ENCODE measurements at places on chromosomes 6 and 20. TPM values are rescaled to one million over a fixed set of nuclear protein-coding genes. Genes with fewer than 3 reads are reported as not detected.

TREML2 gene
- total RNA-seq = not detected

CAP2 gene
- total RNA-seq = 0.87 TPM

MAS1 gene
- total RNA-seq = not detected

PROKR2 gene
- total RNA-seq = not detected

SYNE1 gene
- 39.0 TPM for total RNA-seq

ANKRD66 gene
- total RNA-seq = not detected

TBXT gene
- not detected for total RNA-seq

PPDPF gene
- 16.3 TPM for total RNA-seq

- no peak for DNase-seq
These were observed 203.9 kb upstream of the PRDM1 start for GRCh38 chr6:105882121-105882803.

- DNase-seq = no peak
These were observed 41.7 kb downstream of the ZMYND8 start for GRCh38 chr20:47314647-47315338.

- no peak for DNase-seq
These were observed 26.1 kb upstream of the KLHL31 start for GRCh38 chr6:53691667-53692133.

DNA sequence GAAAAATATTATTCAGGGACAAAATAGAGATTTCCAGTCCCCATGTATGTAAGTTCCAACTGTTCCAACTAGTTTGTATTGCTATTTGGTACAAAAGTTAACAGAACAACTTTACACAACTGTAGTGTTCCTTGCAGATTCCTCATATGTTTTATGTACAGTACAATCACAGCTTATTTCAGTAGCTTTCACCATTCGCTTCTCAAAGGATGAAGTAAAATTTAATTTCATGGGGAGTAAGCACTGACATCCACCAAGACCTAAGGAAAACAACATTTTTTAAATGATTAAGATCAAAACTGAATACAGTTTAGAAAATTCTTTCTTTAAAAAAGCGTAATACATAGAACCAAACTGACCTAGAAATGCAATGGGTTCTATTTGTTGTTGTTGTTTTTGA, 24.6 kb downstream of the ZNF217 start:
- DNase-seq = no peak

GRCh38 chr20:62734881-62735280, 26.2 kb downstream of the NTSR1 start:
- DNase-seq = no peak

- peak; percentile 54 for DNase-seq
These were observed 11.5 kb upstream of the CCDC170 start for GRCh38 chr6:151482290-151482689.

- no peak for DNase-seq
These were observed 13.4 kb downstream of the CCDC167 start for GRCh38 chr6:37486121-37486839.

DNA sequence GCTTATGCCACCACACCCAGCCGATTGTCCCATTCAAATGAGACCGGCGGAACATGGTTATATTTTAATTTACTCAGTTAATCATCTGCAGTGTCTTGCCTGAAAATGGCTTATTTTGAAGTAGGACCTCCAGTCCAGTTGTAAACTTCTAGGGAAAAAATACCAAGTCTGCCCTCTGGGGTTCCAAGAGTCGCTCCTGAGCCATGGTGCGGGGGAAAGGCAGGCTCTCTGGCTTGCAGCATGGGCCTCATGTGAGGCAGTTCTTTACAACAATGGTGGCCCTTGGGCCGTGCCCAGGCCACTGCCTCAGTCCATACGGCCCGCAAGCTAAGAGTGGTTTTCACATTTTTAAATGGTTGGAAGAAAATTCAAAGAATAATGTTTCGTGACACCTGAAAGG, 62.7 kb upstream of the XRN2 start:
- DNase-seq = no peak

GRCh38 chr6:34664256-34664971, 32.2 kb downstream of the ILRUN start:
- DNase-seq = peak; percentile 59

DNA sequence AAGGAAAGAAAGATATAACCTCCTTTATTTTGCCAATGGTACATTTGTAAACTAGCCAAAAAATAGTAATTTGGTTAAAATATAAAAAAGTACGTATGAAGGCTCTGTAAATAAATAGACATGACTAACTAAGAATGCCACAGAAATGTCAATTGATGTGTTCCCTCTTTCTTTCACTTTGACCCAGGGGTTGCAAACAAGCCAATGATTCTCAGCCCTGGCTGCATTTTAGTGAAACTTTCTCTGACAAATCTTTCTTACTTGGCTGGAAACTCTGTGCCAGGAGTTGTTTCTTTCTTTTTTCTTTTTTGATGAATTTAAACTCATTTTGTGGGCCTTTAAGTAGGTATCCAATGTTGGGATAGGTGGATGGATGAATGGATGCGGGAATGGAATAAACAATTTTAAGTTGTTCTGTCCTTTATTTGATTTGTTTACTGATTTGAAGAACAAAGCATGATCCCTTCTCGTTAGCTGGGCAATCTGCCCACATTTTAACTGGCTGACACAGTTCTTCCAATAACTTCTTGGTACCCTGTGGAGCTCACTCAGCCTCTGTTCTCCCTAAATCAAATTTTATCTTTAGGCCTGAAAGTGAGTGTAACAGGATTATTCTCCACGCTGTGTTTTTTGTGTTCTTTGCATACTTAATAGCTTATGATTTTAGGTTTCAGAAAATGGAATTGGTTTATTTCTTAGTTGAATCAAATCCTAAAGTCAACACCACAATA, 58.6 kb upstream of the GCLC start:
- no peak for DNase-seq

- DNase-seq = no peak
These were observed 76.9 kb downstream of the PLCG1 start for GRCh38 chr20:41214202-41214601.

- no peak for DNase-seq
These were observed 90.4 kb downstream of the SLC23A2 start for GRCh38 chr20:4910951-4911350.

- no peak for DNase-seq
These were observed 210.5 kb upstream of the SHLD1 start for GRCh38 chr20:5539691-5540090.

DNA sequence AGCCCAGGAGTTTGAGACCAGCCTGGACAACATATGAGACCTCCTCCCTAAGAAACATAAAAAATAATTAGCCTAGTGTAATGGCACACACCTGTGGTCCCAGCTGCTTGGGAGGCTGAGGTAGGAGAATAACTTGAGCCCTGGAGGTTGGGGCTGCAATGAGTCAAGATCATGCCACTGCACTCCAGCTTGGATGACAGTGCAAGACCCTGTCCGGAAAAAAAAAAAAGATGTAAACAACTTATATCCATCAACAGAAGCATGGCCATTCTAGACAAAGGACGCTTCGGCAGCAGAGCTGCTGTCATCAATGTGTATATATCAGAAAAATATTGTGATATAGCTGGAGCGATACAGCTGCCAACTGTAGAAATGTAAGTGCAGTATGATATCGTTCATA, 59.6 kb upstream of the ARID1B start:
- no peak for DNase-seq

DNA sequence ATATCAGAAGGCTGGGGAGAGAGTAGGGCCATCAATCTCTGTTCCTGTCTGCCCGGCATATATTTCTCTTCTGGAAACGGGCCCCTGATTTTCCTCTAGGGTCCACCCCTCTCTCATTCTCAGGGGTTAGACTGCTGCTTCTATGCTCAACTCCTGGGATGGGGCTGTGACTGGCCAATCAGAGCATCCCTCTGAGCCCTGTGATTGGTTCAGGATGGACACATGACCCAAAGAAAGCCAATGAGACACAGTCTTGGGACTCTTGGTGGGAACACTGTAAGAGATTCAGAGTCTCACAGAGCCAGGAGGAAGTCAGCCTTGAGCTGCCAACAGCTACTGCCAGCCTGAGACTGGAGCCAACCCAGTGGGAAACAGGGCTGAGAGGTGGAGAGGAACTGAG, 31.0 kb upstream of the KCNB1 start:
- DNase-seq = no peak

DNA sequence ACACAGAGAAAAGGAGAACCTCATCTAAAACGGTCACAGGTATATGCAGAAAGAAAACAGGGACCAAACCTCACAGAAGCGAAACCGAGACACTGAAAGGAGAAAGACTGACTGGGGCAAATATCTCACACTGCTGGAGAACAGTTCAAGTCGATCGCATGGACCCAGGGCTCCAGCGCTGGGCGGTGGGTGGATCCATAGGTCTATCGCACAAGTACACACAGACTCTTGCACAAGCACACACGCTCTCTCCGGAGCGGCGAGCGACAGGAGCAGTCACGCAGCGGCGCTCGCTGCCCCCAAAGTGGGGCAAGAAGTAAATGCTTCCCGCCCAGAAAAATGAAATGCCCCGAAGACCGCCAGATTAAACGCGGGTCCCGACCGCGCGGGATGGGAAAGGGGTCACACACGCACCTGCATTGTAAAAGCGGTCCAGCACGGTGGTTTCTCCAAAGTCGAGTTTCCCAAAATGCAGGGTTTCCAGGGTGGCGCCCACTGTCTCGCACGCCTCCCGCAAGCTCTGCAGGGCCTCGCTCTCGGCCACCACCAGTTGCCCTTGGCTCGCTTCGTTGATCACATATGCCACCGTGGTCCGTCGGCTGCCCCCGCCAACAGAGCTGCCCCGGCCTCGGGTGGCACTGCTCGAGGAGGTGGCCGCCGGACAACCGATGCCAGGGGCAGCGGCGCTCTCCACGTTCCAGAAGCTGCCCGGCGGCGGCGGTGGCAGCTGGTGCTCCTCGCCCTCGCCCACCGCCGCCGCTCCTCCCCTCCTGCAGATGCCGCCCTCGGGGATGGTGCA, 782 bp downstream of the MAP3K5 start:
- DNase-seq = peak; percentile 64

- DNase-seq = no peak
These were observed 41.5 kb downstream of the APCDD1L start for GRCh38 chr20:58473453-58474425.

DNA sequence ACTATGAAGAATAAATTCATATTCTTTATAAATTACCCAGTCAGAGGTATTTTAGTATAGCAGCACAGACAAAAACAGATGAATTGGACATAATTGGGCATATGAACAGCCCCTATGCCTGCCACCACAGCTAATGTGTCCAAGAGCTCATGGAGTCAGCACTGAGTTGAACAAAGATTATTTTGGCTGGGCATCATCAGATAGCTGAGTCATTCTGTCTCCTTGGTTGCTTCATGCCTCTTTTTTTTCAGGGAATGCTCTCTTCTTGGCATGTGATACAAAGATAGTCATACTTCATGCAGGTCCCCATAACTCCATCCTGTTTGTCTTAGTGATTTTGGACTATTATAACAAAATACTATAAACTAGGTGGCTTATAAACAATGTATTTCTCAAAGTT, 275.6 kb downstream of the TENT5A start:
- DNase-seq = no peak

DNA sequence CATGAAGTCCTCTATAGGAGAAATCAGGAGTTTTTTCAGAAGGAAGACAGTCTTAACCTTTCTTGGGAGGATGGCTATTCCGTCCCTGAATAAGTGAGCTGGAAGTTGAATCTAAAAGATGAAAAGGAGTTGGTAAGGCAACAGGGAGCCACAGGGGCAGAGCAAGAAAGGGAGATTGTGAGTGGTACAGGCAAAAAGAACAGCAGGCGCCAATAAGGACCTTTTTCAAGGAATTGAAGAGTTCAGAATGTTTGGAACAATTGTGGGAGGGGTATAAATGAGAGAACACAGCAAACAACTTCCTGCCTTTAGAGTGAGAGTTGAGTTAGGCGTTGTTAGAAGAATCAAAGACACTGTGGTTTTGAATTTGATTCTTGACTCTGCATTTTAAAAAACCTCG, 1003.7 kb downstream of the EPHA7 start:
- no peak for DNase-seq

DNA sequence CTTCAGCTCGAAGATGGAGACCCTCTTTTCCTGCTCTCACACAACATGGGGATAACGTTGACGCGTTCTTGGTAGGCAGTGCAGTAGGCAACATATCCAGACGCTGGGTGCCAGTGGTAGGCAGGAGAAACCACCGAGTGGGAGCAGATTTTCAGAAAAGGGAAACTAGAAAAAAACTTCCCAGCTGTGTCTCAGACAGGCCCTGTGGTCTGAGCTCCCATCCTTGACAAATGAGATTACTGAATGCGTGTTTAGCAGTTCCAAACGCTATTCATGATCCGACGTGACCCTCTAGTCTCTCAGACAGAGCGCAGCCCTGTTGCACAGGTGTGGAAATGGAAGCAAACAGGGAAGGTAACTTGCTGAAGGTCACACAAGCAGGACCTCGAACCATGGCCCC, 83.9 kb upstream of the DUSP22 start:
- no peak for DNase-seq

GRCh38 chr20:63196768-63197470, 19.0 kb downstream of the YTHDF1 start:
- no peak for DNase-seq

GRCh38 chr6:129543981-129544380, 166.0 kb downstream of the ARHGAP18 start:
- peak; percentile 65 for DNase-seq

GRCh38 chr20:57747861-57748481, 38.2 kb upstream of the PMEPA1 start:
- DNase-seq = peak; percentile 8

- no peak for DNase-seq
These were observed 359.3 kb downstream of the TAF4 start for GRCh38 chr20:61706259-61706961.

DNA sequence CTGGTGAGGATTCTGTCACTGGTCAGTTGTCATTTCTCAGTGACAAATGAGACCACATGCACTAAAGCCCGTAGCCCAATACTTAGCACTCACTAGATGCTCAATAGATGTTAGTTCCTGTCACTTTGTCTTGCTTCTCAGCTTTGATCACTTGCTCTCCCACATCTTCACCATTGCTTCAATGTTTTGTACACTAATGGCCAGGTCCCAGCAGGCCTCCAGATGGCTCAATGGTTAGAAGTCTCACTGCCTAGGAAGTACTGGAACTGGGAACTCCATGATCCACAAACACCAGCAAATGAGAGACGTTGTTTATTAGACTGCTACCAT, 502.8 kb upstream of the JARID2 start:
- no peak for DNase-seq

DNA sequence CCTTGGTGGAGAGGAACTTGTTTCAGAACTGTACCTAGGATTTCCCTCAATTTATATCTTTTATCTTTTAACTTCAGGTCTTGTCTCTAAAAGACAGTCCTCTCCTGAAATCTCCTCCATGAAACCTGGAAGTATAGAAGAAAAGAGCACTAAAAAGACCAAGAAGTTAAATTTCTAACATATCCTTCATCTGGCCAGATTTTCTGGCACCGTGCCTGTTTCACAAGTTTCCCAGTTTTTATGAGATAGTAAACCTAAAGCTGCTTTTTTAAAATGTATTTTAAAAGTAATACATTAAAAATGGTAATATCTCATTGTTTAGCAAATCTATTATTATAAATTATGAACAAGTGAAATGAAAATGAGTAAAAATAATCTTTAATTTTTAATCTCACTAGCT, 348.3 kb upstream of the RSPO3 start:
- no peak for DNase-seq

Measured in lung microvascular endothelial cell (primary cell).